ENCODE measurements at places on chromosomes 3 and 15.

GRCh38 chr3:141969711-141970110 is 93.3 kb downstream of the ATP1B3 start:
- DNase-seq: no peak

DNA sequence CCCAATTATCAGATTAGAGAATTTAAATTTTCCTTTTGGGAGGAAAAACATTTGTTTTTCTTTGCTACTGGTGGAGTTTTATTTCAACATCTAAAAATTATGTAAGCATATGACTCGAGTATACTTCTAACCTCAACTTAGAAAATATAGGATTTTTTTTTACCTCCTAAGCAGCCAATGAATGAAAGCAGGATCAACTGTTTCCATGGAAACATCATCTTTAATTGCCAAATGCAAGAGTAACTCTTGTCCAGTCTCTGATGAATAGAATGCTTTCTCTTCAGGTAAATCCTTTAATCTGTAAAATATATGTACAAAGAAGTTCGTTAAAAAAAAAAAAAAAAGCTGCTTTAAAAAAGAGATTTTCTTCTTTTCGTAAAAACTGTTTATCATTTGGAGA is 93.6 kb downstream of the CNTN3 start:
- no peak for DNase-seq

DNA sequence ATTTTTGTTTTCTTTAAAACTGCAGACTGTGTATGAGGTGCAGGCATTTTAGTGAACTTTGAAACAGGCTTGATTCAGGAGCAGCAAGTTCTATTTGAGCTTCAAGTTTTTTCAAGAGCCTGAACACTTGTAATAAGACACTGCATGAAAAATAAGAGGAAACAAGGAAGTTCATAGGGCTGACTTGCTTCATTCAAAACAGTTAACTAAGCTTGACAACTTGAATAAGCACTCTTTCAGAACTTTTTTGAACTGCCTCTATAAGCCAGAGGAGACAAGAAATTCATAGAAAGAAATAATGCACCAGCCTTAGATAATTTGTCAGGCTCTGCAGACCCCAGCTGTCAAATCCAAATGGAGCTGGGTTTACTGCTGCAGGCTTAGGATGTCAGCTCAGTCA is 130.2 kb downstream of the SSR3 start:
- no peak for DNase-seq

- no peak for DNase-seq
These were observed 17.0 kb downstream of the RPSA start for GRCh38 chr3:39423436-39423970.

- no peak for DNase-seq
These were observed 7.2 kb downstream of the DRD3 start for GRCh38 chr3:114171677-114172076.

DNA sequence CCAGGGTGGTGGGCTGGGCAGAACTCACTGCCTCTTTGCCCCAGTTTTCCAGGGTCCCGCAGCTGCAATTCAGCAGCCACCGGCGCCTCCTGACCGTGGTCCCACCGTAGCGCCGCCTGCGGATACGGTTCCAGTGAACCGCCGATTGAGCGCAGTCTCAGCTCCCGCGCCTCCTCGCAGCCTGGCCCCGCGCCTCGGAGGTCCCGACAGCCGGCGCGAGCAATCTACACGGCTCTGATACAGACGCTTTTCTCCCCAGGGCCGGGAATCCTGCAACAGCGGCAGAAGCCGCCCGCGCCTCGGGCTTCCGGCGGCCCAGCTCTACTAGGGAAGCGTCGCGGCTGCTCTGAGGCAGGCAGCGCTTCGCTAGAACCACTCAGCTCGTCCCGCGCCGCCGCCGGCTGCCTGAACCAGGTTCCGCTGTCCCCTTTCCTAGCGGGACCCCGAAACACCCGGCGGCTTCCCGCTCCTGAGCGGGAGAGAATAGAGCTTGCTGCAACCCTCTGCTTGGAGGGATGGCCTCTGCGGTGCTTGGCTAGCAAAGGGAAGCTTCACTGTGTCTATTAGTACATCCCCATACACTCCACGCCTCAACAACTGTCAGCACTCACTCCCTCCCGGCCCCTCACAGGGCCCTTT is 3.1 kb downstream of the FOXL2NB start:
- DNase-seq: no peak

- DNase-seq: no peak
These were observed 442.5 kb downstream of the EPHB1 start for GRCh38 chr3:135237371-135238143.

- peak; percentile 39 for DNase-seq
These were observed 22.3 kb upstream of the LMOD3 start for GRCh38 chr3:69144631-69145245.

DNA sequence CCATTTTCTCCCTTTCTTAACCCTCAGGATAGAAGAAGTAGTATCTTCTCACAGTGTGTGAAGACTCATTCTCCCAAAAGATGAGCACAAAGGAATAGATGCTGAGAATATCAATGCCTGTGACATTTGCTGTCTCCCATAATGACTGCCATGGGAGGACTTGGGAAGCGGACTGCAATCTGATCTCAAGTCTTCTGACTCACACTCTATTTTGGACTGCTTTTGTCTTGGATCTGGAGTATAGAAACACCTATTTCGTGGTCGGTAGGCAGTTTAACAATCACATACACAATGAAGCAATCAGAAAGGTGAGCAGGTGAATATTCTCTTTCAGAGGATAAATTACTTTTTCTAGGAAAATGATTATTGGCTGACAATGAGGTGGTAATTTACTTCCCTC is 852.0 kb downstream of the FHIT start:
- no peak for DNase-seq

All from NCI-H510A treated with DMSO at 0.1 percent for 48 hours (cell line).